Posterior vena cava (tissue), 2 donors: ENCODE measurements at places on chromosomes 16 and 17. TPM values are rescaled to one million over a fixed set of nuclear protein-coding genes. Genes with fewer than 3 reads are reported as not detected.

TMEM204 gene
- total RNA-seq, result 23.7 TPM

ZDHHC1 gene
- 10.7 TPM for total RNA-seq

MT1G gene
- 26.7 TPM for total RNA-seq

ZNF469 gene
- total RNA-seq, result 6.2 TPM

SKAP1 gene
- total RNA-seq, result 1.1 TPM

FOXC2 gene
- 12.2 TPM for total RNA-seq

FUS gene
- 168 TPM for total RNA-seq

CCL8 gene
- total RNA-seq, result 0.42 TPM

EVPL gene
- total RNA-seq, result 1.3 TPM

TBX6 gene
- 0.46 TPM for total RNA-seq

SLC5A11 gene
- total RNA-seq, result not detected

GRCh38 chr16:28189245-28189644, 22.5 kb downstream of the XPO6 start:
- DNase-seq, result no peak

DNA sequence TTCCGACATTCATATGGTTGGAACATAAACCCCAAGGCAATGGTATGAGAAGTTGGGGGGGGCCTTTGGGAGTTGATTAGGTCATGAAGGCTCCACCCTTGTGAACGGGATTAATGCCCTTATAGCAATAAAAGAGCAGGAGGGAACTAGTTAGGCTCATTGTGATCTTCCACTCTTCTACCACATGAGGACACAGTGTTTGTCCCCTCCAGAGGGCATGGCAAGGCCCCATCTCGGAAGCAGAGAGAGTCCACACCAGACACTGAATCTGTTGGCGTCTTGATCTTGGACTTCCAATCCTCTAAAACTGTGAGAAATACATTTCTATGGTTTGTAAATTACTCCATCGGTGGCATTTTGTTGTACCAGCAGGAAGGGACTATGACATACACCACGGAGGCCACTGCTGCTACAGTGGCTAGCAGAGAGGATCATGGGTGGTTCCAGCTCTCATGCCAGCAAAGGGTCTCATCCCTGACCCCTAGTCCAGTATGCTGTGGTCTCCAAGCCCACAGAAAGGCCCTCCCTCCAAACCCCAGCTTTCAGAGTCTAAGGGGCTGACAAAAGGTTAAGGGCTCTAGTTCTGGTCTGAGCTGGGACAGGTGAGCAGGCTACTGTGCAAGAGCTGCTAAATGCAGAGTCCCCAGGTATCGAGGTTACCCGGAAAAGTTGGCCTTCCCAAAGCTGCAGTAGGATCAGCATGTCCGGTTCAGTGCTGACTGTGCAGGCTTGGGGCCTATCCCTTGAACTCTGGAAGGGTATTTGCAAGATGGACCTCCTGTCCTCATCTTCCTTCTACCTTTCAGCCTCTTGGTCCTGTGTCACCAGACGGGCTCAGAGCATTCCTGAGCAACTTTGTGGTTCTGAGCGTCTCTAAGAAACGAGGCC, 12.2 kb downstream of the CCR7 start:
- DNase-seq, result no peak

GRCh38 chr17:58615768-58616659, 75.8 kb downstream of the TEX14 start:
- DNase-seq, result no peak

DNA sequence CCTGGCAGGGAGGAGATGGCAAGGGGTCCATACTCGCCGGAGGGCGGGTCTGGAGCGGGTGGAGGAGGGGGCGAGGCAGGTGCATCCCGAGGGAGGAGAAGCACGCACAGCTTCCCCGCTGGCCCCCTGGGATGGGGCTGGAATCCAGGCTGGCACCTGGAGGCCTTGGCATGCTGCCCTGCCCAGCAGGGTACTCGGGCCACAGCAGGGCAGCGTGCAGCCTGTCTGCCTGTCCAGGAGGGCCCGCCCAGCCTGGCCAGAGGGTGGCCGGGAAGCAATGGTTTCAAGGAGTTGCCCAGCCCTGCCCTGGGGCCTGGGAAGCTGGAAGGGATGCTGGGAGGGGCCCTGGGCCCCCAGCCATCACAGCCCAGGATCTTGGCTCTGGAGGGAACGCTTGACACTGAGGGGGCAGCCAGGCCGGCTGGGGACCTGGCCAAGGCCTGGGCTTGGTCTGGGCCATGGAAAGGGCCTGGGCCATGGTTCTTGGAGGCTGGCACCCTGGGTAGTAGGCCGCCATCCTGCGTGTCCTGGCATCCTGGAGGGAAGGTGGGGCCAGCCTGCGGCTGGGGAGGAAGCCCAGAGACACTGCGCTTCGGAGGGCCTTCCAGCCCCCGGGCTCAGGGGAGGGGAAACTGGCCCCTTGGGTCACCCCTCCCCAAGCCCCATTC, 1.1 kb downstream of the GLIS2 start:
- peak; percentile 89 for DNase-seq

GRCh38 chr16:5028950-5029475, 4.7 kb downstream of the NAGPA start:
- peak; percentile 37 for DNase-seq

DNA sequence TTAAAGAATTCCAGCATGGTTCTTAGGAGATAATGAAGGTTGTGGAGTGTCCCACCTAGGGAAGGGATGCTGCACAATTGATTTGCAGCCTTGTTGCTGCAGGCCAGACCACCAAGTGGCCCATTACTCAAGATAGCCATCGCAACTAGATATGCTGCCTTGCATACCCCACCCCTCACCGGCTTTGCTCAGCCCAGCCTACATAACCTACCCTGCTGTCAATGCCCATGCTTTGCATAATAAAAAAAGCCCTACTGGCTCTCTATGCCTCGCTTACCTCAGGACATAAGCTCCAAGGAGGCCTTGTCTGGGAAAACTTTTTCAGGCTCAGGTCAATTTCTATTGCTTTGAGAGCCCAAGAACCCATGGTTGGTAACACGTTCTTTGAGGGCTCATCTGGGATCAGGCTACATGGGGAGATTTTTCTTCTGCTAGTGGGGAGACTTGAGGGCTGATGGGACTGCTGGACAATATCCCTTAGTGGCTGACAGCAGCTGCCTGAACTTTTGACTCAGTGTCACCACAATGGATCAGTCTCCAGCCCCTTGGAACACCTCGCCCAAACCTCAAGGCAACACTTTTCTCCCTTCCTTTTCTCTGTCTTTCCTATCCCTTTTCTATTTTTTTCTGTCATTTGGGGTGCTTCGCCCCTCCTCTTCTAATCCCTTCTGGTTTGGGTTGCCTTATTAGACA, 38.3 kb downstream of the SCPEP1 start:
- no peak for DNase-seq

DNA sequence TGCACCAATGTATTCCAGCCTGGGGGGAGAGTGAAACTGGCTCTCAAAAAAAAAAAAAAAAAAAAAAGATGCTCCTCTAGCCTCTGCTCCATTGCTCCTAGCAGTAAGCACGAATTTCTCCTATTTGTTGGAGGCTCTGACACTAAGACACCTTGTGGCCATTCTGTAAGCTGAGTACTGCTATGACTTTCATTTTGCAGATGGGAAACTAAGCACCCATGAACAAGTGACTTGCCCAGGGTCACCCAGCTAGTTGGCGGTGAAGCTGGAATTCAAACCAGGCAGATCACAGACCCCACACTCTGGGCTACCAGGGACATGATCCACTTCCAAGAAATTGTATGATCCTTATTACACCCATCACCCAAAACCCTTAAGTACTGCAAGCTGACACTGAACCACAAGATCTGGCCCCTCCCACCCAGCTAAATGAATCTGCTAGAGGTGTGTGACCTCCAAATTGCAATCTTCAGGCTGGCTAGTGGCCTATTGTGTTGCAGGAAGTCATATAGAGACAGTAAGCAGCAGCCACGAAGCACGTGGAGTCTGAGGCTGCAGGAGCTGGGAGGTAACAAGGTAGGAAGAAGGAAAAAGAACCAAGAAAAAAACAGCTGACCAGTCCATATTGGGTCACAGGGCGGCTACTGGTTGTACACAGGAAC, 209.4 kb downstream of the XYLT1 start:
- no peak for DNase-seq

DNA sequence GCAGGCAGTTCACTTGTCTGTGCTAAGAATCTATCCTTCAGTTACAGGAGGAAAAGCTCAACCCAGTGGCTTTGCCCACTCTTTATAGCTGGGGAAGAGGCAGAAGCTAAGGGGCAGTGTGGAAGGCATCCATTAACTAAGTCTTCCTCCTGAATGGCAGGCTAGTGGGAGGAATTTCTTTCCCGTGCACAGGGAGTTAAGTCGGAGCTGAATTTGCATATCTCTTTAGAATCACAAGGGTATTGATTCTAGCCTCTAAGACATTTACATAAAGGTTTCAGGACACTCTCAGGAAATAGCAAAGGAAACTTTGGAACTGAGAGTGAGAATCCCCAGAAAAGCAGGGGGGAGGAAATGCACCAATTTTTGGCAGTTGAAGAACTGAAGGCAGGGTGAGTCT, 245.6 kb downstream of the CA10 start:
- no peak for DNase-seq

DNA sequence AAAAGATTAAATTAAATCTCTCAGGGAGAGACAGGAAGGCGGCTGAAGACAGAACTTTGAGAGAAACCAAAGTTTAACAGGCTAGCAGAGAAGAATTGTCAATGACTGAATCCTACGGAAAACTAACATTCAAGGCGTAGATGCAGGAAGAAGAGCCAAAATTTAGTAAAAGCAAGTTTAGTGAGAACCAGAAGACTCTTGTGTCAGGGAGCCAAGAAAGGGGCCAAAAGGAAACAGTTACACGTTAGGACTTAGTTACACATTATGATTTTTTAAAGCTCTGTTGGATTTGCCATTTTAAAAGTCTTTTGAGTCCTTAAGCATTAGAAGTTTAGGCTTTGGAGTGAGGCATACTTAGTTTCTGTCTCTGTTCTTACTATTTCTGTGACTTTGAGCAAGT, 164.6 kb downstream of the CHD9 start:
- DNase-seq, result no peak

DNA sequence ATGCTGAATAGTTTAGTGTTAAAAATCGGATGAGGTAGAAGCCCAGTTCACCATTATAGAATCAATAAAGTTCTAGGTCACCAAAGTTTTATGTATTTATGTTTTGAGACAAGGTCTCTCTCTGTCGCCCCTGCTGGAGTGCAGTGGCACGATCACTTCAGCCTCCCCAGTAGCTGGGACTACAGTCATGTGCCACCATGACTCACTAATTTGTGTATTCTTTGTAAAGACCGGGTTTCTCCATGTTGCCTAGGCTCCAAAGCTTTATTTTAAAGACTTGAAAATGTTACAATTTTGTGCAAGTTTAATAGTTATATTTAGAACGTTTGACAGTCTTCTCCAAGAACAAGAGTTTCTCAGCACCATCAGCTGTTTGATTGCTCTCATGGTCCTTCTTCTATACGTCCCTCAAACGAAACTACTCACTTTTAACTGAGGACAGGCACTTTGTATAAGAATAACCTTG, 32.1 kb downstream of the NDE1 start:
- DNase-seq, result peak; percentile 82

GRCh38 chr17:73401911-73402310, 90.1 kb upstream of the CDC42EP4 start:
- DNase-seq, result peak; percentile 78

DNA sequence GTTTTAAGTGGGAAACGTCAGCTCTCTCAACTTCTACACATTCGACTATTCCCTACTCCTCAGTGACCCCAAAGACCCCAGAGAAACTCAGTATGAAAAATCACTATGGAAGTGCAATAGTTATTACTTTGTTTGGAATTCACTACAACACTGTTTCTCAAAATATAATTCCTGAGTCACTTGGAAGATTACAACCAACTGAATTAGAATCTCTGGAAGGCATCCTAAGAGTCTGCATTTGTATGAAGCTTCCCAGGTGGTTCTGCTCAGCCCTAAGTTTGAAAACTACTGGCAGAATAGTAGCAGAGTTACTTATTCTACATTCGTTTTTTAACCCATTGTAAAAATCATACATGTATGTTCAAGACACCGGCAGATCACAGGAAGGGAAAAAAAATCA, 525.6 kb downstream of the MAF start:
- no peak for DNase-seq

- no peak for DNase-seq
These were observed 132.4 kb downstream of the PRKCB start for GRCh38 chr16:23968176-23968575.

- peak; percentile 82 for DNase-seq
These were observed 37.5 kb downstream of the MPRIP start for GRCh38 chr17:17079761-17080160.

DNA sequence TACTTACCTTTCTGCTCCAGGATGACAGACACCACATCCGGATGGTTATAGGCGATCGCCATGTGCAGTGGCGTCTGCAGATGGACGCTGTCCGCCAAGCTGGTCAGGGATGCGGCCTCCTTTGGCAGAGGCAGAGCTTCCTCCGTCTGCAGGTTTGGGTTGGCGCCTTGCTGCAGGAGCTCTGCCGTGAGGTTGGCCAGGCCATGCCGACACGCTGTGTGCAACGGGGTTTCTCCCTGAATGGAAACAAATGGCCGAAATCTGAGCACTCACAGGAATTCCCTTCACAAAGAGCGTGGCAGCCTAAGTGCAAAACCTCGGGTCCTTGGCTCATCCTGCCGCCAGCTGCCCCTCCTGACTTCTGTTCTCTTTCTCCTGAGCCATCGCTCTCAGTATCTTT, 41.8 kb downstream of the CYB5D2 start:
- DNase-seq, result no peak

- peak; percentile 12 for DNase-seq
These were observed 24.1 kb upstream of the IL21R start for GRCh38 chr16:27377666-27378485.
